ENCODE measurements at places on chromosomes 3 and 15.
A peak's percentile ranks its signal among the peaks of the same experiment; 100 is the strongest.

DNA sequence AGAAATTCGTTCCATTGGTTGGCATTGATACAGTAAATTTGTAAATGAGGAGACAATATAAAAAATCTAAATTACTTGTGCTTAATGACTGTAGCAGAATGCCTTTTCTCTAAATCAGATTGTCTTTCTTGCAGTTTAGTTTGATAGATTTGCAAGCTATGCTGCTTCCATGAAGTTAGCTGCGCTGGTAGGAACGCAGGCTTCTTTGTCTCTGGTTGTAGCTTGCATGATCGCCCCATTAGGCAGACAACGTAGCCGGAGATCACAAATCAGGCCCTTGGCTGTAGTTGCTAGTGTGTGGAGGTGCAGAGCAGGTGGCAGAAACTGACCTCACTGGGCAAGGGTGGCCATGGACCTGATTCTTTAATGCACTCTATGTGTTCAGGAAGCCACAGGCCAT, 6.1 kb downstream of the ZIC1 start:
- DNase-seq, result no peak

DNA sequence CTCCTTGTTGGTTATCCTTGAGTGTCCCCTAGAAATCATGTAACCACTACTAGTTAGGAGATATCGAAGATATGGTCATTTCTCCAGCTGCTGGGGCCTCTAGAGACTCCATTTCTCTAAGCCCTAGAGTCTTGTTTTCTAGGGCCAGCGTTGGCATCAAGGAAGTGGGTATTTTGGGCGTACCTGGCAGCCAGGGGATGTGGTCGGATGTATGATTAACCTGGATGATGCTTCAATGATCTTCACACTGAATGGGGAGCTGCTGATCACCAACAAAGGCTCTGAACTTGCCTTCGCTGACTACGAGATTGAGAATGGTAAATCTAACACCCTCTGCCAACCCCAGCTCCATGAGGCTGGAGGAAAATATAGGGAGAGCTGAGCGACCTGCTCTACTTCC, 325.5 kb downstream of the RYR3 start:
- no peak for DNase-seq

GRCh38 chr15:59335207-59335786, 37.4 kb downstream of the MYO1E start:
- no peak for DNase-seq

GRCh38 chr15:99442252-99442897, 123.4 kb upstream of the MEF2A start:
- DNase-seq, result peak; percentile 84

DNA sequence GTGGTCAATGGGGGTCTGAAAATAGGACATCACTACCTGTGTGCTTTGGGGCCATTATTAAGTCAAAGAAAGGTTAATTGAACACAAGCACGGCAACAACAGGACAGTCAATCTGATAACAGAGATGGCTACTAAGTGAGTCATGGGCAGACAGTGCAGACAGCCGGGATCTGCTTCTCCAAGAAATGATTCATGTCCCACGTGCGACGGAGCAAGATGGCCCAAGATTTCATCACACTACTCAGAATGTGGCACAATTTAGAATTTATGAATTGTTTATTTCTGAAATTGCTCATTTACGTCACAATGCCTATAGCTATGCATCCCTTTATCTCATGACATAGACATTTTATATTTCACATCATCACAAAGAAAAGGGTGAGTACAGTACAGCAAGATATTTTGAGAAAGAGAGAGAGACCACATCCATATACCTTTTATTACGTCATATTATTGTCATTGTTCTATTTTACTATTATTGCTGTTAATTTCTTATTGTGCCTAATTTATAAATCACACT, 770.6 kb upstream of the NR2F2 start:
- peak; percentile 89 for DNase-seq

GRCh38 chr3:132433121-132433520, 15.8 kb downstream of the DNAJC13 start:
- DNase-seq, result no peak

DNA sequence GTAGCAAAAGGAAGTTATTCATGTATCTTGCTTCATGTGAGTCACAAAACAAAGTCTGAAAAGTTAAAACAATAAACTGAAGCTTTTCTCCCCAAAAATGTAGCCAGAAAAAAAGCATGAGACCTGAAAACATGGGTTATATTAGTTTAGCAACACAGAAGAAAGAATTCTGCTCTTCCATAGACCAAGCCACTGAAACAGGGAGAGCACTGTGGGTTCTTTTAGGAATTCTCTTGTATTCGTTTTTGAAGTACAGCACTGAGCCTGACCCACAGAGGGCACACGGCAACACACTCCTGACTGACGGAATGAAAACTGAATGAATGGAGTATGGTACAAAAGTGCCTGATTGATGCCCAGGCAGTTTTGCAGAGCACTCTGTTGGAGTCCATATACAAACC, 66.6 kb downstream of the TM4SF4 start:
- DNase-seq, result peak; percentile 62

GRCh38 chr3:71492974-71493771, 90.4 kb downstream of the FOXP1 start:
- DNase-seq, result no peak

GRCh38 chr3:36580716-36581115, 183.6 kb downstream of the DCLK3 start:
- DNase-seq, result no peak

GRCh38 chr3:4001976-4002375, 202.7 kb downstream of the LRRN1 start:
- DNase-seq, result no peak

DNA sequence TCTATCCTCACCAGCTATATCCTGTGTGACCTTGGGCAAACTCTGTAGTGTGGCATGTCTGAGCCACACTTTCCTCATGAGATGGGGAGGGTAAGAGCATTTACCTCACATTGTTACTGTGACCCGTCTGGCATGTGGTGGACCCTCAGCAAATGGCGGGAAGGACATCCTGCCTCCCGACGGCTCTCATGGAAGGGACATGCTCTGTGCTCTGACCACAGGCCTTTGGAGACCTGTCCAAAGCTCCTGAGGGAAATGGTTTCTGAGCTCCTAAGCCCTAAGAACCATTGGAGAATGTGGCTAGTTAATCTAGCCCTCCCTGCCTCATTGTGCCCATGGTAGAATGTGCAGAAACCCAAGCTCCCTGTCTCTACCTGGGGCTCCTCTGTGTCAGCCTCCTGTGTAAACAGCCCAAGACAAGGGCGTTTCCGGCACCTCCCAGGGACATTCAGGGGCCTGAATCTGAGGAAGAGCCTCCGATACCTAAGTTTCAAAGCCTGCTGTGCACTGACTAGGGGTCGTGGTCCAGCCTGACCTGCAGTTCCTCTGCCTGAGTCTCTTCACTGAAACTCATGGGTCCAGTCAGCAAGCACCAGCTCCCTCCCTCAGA, 29.0 kb downstream of the XYLB start:
- no peak for DNase-seq

- DNase-seq, result peak; percentile 8
Observed at GRCh38 chr3:143951351-143951971, 20.2 kb upstream of the DIPK2A start.

GRCh38 chr3:170712798-170713197, 126.9 kb upstream of the SLC7A14 start:
- no peak for DNase-seq

- no peak for DNase-seq
Observed at GRCh38 chr3:138367911-138368310, 19.5 kb downstream of the MRAS start.

- no peak for DNase-seq
Observed at GRCh38 chr3:4596612-4597011, 103.5 kb downstream of the ITPR1 start.

- DNase-seq, result no peak
Observed at GRCh38 chr3:188283347-188283746, 129.4 kb downstream of the LPP start.

DNA sequence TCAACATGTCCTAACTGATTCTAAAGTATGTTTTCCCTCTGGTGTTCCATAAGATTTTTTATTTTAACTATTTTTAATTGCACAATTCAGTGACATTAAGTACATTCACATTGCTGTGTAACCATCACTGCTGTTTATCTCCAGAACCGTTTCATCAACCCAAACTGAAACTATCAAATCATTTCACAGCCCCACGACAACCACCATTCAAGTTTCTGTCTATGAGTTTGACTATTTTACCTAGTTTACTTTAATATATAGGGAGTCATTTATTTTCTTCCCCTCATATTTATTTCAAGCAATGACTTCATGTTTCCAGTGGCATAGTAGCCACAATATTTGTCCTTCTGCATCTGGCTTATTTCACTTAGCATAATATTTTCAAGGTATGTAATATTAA, 8.4 kb downstream of the RTP1 start:
- DNase-seq, result no peak

- DNase-seq, result no peak
Observed at GRCh38 chr3:140022066-140022770, 87.2 kb downstream of the CLSTN2 start.

GRCh38 chr3:111292117-111292516, 220.5 kb downstream of the NECTIN3 start:
- no peak for DNase-seq

DNA sequence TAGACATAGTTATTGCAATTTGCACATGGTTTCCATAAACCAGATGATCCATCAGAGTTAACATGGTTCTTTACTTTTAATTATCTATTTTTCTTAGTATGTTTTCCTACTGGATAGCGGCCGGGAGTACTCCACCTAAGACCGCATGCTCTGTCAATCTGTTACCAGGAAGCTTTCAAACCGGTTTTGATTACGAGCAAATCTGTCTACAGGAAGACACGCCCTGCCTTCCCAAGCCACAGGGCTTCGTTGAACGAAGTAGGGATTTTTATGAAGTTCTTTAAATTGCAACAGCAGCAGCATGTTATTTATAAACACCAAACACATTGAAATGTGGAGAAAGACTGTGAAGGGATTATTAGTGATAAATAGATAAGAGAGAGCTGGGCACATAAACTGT, 283.3 kb upstream of the ROBO2 start:
- DNase-seq, result no peak

DNA sequence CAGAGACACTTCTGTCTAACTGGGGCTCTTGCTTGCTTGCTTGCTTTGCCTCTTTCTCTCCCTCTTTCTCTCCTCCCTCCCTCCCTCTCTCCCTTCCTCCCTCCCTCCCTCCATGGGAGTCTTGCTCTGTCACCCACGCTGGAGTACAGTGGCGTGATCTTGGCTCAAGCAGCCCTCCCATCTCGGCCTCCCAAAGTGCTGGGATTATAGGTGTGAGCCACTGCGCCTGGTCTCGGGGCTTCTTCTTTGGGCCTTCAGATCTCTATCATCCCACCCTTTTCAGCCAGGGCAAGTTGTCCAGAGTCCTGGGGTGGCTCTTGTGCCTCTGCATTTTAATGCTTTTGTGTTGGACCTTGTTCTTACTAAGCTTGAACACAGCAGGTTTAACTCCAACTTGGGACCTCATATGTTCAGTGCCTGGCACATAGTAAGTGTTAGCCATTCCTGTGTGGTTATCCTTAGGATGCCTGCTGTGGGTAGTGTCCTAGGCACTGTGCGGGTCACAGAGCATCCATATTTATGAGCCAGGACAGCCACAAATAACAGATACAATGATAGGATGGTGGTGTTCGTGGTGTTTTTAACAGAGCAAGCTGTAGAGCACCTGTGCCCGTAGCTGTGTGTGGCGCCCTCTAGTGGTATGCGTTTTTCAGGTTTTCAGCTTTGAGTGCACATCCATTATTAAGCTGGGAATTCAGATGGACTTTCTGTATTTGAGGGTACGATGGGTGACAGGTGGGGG, 75.1 kb downstream of the CCK start:
- peak; percentile 74 for DNase-seq

DNA sequence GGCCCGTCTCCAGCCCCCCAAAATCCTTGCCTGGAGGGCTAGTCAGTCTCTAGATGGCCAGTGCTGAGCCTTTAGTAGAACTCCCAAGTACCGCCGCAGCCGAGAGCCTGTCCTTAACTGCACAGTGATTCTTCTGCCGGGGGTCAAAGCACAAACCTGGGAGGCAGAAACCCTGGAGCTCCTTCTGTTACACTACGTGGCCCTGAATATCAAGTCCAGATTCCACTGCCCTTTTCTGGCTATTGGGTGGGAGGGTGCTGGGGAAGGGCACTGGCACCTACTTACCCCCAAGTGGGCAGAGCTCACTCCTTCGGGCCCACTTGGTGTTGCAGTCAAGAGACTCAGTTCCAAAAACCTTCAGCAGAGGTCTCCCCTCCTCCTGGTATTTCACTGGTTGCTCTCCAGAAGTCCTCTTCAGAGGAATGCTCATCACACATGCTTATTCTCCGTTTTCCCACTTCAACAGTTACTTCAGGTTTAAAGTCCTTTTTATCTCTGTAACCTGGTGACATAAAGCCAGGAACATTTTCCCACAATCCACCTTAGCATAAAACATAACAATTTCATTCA, 10.8 kb downstream of the PDHB start:
- DNase-seq, result peak; percentile 7

DNA sequence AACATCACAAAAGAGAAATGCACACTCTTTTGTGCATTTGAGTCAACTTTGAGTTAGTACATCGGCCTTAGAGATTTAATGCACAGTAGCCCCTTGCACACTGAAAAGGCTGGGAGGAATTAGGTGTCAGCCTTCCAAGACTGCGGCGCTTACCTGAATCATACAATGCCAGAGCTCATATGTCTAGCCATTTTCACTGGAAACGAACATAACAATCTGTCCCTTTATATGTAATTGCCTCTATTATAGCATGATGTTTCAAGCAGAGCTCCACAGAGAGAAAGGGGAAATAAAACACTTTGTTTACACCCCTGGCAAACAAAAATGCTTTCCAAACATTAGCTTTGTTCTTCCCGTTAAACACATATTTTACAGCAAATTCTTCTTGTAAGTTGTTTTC, 315.7 kb upstream of the SLCO3A1 start:
- DNase-seq, result no peak

GRCh38 chr15:39127925-39128617, 452.8 kb upstream of the THBS1 start:
- DNase-seq, result peak; percentile 99

DNA sequence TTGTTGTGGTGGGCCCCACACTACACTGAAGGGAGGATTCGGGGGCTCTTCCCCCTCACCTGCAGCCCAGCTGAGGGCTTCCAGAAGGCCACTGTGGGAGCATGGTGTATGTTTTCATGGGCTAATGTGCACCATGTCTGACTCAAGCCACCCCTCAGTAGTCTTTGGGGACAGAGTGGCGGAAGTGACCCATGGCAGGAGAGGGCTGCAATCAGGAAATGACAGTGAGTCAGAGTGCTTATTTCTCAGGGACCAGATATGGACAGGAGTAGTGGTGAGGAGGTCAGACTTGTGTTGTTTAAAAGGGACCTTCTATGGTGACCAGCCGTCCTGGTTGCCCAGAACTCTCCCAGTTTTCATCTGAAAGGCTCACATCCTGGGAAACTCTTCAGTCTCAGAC, 32.8 kb upstream of the SLC9A9 start:
- DNase-seq, result no peak

GRCh38 chr3:60423556-60423955, 827.7 kb downstream of the FHIT start:
- DNase-seq, result no peak

GRCh38 chr3:188798556-188799145, 373.1 kb upstream of the TPRG1 start:
- DNase-seq, result no peak

DNA sequence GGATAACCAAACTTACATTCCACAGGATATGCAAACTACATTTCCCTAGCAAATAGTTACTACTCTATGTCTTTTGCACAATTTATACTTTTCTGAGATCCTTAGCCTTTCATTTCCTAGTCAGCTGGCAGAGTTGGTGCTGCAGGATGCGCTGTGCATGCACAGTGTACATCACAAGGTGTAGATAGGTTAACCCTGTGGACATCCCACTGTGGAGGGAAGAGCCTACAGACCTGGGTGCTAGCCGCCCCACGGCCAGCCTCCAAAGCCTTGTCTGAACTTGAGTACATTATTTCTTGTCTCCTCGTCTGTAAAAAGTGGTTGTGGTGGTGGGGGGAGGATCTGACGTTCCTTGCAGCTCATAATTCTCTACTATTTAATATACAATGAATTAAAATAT, 3.5 kb downstream of the TNFSF10 start:
- DNase-seq, result peak; percentile 51
